NCI-H1092 treated with DMSO at 0.1 percent for 48 hours (cell line): ENCODE measurements at places on chromosomes 3 and 15.

DNA sequence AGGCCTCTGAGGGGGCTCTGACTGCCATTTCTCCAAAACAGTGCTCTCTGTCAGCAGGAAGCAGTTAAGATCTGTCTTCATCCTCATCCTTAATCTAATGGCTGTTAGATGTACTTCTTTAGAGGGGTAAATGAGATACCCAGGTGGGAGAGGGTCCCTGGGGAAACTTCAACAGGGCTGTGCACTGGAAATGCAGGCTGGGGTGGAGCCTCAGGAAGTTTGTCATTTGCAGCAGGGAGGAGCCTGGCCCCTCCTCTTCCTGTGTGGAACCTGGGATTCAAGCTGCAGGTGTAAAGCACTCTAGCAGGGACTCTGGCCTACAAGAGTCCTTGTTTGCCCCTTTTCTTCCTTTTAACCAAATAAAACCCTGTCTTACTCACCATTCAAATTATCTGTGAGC lies 1173.6 kb downstream of the OTOL1 start:
- DNase-seq = no peak

- DNase-seq = no peak
These were observed 60.2 kb upstream of the ARHGEF26 start for GRCh38 chr3:154061001-154061370.

DNA sequence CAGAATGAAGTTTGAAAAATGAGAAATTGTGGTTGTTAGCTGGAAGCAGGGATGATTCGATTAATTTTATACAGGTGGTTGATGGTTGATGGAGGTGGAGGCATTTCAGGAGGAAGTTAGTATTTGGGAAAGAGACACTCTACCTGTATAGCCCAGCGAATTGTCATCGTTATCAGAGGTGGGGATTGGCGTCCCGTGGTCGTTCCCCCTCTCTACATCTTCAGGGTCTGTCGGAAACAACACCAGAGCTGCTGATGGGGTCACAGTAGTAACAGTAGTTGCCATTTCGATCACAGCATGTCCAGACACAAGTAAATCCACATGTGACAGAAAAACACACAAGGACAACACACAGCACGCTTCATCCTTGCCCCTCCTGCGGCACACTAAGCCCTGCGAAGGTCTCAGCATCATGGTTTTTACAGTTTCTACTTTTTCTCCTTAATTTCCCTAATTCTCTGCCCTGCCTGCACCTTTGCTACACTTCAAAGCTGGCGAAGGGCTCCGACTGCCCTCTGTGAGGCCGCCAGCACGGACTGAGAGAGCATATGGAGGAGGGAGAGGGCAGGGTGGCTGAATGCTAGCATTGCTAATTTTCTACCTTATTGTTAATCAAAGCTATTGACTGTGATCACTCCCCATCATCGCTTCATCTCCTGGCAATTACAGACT lies 642.3 kb downstream of the ROBO1 start:
- DNase-seq = no peak

DNA sequence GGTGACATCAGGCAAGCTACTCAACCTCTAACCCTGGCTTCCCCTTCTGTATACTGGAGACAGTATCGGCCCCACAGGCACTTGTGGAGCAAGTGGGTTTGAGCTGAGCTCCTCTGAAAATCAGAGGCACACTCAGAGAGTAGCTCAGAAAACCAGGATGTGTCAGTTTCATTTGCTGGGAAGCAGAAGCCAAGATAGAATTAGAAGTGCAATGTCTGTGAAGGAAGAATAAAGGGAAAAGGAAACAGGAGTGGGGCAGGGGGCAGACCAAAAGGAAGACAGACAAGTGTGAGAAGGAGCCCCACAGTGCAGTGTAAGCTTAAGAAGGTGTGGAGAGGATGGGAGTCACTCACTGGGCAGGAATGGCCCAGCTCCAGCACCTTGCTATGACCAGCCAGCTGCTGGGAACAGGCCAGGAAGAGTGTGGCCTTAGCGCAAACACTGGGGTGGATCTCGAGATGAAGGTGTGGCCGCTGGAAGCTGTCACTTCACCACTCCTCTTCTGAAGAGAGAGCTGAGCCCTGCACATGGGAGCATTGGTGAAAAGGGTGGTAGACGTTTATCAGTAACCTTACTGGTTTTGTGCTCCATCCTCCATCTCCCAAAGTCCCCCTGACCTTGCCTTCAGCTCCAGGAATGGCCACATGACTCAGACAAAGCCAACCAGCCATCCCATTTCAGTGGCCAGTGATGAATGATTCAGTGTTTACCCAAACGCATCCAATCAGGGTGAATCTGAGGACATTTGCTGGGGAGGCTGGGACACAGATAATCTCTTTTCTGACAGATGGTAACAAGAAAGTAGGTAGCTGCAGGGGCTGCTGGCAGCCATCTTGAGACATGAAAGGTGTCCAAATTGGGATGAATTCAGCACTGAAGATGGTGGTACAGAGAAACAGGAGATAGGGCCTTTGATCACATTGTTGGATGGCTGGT lies 108.4 kb downstream of the SHQ1 start:
- no peak for DNase-seq

DNA sequence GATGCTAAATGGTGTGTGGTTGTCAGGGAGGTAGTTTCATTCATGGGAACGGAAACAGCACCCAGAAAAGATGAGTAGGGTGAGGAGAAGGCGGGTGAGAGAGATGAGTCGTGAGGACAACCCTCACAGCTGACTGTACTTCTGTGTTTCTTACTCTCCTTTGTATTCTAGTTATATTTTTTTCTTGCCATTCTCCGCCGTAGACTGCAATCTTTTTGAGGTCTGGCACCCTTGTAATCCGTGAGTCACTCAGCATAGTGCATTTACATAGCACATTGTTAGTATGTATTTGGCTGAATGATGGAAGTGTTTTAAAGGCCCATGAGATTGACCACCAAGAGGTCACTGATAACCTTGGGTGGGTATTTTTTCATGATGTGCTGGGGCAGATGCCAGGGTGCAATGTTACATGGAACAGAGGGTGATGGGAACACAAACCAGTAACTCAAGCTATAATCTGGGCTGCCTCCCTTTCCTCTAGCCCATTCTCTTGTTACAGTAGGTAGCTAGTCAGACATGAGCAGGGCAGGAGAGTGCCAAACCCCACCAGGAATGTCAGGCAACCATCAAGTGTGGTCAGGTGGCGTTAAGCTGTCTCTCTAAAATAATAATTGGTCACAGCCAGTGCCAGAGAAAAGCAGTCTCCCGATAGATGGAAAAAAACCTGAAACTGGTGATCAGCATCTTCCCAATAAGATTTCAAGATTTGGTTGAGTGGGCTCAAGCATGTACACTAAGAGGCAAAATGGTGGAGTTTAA lies 18.8 kb upstream of the DGKG start:
- DNase-seq = no peak

GRCh38 chr3:72391659-72392058 lies 456.6 kb downstream of the SHQ1 start:
- no peak for DNase-seq

- DNase-seq = no peak
These were observed 85.0 kb upstream of the CNTN6 start for GRCh38 chr3:1007866-1008265.

- DNase-seq = no peak
These were observed 23.1 kb downstream of the HEG1 start for GRCh38 chr3:125032683-125033082.

GRCh38 chr3:25483456-25483855 lies 55.4 kb downstream of the RARB start:
- no peak for DNase-seq

- DNase-seq = no peak
These were observed 142.5 kb downstream of the PDE8A start for GRCh38 chr15:85124173-85124572.

GRCh38 chr3:43534675-43535074 lies 87.1 kb downstream of the ANO10 start:
- DNase-seq = no peak

GRCh38 chr3:57855943-57856342 lies 99.8 kb downstream of the SLMAP start:
- no peak for DNase-seq

DNA sequence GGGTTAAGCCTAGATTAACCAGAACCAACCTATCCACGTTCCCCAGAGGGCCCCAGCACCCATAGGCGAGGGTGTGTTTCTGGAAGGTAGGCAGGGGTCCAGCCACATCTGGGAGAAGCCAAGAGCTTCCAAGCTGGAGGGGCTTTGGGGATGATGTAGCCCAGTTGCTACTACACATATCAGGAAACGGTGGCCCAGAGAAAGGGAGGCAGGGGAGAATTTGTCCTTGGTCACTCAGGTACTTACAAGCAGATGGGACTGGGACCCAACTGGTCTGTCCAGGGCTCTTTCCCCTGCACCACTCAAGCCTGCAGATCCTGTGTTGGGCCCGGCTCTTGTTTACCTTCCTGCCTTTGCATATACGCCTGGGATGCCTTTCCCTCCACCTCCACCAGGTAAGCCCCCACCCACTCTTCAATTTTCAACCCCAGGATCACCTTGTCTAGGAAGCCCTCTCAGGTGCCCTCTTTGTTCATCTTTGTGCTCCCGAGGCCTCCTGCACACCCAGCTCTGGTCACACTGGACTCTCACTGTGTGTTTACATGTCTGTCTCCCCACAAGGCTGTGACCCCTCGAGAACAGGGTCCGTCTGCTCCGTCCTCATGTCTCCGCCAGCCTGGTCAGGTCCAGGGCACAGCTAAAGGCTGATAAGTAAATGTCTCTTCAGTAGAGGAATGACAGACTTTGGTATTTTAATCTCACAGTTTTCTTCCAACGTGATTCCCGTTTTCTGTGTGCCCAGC lies 204.4 kb upstream of the LINGO1 start:
- DNase-seq = no peak

DNA sequence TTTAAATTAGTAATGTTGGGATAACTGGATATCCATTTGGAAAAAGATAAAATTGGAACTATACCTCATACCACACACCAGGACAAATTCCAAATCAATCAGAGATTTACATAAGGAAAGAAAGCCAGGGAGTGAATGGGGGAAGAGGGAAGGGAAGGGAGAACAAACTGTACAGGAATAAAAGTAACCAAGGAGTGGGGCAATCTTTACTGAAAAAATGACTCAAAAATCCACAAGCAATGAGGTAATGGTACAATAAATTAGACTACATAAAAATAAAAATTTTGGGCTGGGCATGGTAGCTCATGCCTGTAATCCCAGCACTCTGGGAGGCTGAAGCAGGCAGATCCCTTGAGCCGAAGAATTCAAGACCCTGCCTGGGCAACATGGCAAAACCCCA lies 82.6 kb downstream of the MLH1 start:
- DNase-seq = no peak

- DNase-seq = no peak
These were observed 22.8 kb upstream of the C2CD4B start for GRCh38 chr15:62187910-62188309.

GRCh38 chr15:33547876-33548275 lies 237.1 kb downstream of the RYR3 start:
- DNase-seq = no peak

- no peak for DNase-seq
These were observed at the start of gene IGDCC3 for GRCh38 chr15:65377976-65378366. IGDCC3 (minus strand) TSS chr15:65378002; CDS start chr15:65377788, 214 bp downstream.

DNA sequence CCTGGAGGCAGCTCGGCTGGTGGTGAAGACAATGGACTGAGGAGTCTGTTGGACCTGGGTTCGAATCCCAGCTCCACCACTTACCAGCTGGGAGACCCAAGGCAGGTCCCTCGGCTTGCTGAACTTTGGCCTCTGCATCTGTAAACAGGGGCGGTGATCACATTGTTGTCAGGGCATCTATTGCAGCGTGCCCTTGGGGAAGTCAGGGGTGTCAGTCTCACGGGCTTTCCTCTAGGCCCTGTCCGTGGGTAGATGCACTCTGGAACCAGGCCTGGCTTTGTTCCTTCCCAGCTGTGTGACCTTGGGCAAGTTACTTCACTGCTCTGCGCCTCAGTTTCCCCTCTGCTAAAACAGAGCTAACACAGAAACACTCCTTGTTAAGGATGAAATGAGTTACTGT lies 68.8 kb upstream of the SLC6A6 start:
- DNase-seq = no peak

DNA sequence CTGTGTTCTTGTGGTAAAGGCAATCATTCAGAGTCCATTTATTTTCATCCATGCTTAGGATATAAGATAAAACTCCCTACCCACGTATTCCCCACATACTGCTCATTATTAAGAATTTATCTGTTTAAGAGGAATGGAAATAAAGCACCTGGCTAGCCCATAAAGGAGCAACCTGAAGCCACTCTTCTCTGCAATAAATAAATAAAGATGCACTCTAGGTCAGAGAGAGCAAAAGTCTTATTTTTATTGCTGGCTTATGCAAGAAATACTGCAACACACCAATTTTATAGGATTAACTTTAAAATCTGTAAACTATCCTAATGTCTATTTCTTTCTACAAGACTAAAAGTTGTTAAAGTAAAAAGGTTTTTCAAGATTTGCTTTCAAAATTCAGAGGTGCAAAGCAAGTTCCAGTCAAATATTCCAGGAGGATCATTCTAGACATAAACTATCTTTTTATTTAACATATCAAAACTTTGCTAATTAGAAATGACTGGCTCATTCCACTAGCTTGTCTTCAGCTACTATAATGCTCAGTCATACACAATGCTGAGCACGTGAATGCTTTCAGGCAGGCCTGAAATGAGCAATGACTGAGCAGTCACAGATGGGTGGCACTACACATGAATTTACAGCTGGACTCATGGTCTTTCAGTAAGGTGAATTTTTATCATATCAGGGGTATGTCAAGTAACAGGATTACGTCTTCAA lies 7.1 kb downstream of the TJP1 start:
- DNase-seq = no peak

- DNase-seq = no peak
These were observed 64.4 kb downstream of the P2RY1 start for GRCh38 chr3:152899306-152899705.

DNA sequence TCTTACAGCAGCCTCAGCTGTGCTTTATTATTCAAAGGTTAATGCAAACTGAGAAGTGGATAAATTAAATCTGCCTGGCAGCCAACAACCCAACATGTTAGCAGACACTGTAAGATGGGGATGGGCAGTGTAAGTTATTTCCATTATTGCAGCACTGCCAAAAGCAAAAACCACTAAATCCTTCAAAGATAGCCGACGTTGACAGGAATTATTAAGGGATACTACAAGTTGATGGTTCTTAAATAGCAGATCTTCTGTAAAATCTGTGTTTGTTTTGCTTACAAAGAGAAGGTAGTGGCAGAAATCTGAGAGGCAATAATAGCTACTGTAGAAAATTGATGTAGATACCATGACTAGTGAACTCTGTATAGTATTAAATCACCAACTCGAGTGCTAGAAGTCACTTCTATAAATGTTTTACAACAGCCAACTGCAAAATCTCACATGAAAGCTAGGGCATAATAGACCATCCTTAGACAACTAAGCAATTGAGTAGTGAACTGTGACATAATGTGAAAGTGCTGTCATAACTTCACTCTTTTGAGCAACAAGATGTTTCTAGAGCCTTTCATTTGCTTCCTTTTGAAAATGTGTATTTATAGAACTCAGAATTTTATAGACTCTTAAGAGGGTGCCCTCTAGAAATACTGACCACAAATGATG lies 278.6 kb downstream of the UBE2E2 start:
- DNase-seq = no peak

GRCh38 chr3:11717301-11717700 lies 73.6 kb upstream of the VGLL4 start:
- no peak for DNase-seq

- no peak for DNase-seq
These were observed 571.8 kb downstream of the TUSC7 start for GRCh38 chr3:117281371-117281770.

- DNase-seq = no peak
These were observed 76.8 kb upstream of the SOX14 start for GRCh38 chr3:137687181-137687879.

GRCh38 chr3:77319711-77320110 lies 279.8 kb downstream of the ROBO2 start:
- no peak for DNase-seq

- DNase-seq = no peak
These were observed 468.0 kb upstream of the GBE1 start for GRCh38 chr3:82229397-82229796.

GRCh38 chr3:17372362-17373210 lies 369.8 kb downstream of the TBC1D5 start:
- no peak for DNase-seq
